MV-4-11 (cell line): ENCODE measurements at places on chromosomes 13 and 19.

DNA sequence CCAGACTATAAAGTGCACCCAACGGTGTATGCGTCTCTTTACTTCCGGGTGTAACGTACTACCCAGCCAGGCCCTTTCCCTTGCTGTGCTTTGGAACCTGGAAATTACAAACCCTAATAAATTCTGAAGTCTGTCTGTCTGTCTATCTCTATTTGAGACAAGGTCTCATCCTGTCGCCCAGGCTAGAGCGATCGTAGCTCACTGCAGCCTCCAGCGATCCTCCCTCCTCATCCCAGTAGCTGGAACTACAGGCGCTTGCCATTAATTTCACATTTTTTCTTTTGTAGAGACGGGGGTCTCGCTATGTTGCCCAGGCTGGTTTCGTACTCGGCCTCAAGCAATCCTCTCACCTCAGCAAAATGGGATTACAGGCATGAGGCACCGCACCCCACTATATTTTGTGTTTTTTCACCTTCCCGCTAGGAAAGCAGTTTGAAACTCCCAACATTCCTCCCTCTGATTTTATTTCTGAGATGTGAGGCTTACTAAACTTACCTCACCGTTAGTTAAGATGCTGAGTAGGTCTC, 469 bp upstream of the RNF6 start:
- no peak for DNase-seq

DNA sequence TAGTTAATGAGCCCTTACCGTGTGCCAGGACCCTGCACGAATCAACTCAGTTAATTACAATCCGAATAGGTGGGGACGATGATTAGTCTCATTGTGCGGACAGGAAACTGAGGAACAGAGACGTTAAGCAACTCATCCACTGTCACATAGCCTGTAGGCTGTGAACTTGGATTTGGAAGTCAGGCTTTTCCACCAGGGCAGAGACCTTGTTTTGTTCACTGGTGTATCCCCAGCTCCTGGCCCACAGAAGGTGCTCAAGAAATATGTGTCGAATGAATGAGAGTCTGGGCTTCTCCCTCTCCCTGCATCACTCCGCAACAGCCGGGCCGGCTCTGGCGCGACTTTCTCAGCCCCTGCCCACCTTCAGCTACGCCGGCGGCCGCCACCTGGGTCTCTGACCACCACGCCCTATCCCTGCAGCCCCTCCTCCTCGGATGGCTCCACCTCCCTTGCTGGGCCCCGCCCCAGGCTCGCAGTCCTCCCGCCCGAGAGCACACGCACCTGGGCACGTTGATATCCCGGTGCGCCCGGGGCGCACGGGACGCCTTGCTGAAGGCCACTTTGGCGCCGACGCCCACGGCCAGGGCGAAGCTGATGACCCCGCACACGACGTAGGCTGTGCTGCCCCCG, 1.3 kb downstream of the SHISA7 start:
- no peak for DNase-seq

DNA sequence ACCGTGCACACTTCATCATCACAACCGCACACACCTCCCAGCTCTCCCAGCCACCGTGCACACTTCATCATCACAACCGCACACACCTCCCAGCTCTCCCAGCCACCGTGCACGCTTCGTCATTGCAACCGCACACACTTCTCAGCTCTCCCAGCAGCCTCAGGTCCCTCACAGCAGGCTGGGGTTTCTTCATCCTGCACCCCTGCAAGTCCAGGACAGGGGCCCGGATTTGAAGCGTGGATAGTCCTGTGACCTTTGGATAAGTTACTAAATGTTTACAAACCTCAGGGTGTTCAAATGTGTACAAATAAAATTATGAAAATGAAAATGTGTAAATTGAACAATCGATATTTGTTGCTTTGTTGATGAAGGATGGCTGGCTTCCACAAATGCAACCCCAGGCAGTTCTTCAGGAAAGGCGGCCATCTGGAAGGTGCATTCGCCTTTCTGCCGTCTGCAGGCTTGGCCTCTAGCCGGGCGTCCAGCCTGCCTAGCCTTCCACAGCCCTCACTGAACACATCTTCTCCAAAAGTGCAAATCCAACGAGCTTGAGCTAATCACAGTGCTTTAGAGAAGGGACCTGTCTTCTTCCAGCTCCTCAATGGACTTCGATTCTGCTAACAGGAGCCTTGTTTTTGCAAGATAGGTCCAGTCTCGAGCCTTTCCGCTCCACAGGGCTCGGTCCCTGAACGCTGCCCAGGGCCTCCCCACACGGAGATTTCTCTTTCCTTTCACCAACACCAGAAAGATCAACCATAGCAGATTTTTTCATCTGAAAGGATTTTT, 74.2 kb downstream of the SPACA7 start:
- DNase-seq = no peak

DNA sequence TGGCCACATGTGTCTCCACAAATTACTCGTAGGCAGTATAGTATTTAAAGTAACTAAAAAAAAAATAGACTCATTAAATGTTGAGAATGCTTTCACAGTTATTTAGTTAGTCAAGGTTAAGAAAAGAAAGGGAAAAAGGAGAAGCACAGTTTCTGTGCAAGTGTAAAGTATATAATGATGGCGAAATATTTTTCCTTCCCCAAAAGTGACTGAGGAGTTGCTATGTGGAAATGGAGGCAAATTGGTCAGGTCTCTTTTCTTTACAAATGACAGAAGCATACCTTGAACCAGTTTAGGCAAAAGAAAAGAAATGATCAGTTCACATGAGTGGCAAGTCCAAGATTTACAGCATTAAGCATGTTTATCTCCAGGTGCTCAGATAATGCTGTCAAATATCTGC, 18.0 kb downstream of the CSNK1A1L start:
- DNase-seq = peak; percentile 42

DNA sequence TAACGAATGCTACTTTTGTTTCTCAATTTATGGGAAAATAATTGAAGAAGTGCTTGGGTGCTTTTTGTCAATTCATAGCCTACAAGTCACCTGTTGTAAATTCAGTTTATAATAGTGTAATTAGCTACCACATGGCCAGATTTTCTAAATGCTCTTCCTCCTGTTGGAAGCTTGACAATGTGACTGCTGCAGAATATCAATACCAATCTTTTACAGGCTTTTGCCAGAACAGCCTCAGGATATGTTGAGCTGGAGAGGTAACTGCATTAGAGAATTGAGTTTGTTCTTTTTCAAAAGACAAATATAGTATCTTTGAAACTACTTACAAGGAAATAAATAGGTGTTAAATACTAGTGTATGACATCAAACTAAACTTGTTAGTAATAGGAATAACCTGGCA, 277.8 kb downstream of the POU4F1 start:
- no peak for DNase-seq

DNA sequence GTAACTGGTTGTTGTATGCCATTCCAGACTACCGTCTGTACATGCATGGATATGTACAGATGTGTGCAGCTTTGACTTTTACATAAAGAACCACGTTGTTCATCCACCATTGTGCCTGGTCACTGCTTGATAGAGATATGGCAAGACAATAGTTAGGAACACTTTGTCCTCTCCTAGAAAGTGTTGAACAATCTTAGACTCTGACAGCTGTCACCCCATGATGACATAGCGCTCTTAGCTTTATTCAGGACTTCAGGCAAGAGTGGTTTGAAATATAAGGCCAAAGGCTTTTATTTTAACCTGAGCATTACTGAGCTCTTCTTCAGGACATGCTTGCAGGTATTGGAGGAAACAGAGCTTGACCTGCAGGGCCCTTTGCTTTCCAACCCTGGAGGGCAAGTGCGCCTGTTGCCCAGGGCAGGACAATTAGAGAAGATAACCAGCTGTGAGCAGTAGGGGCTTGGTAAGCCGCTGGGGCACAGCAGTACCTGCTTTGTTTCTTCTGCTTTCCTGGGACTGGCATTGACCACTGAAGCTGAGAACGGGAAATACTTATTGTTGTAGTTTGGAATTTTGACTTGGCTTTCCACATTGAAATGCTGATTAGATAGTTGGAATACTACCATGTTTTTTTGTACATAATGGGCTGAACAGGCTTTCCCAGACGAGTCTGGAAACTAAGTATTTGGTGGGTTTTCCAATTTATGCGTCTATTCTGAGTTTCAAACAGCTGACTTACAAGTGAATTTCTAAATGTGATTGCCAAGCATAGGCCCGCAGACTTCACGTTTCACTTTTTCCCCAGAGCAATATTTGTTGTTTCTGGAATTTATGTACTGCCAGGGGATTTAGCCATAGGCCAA, 51.1 kb downstream of the GARRE1 start:
- DNase-seq = no peak

DNA sequence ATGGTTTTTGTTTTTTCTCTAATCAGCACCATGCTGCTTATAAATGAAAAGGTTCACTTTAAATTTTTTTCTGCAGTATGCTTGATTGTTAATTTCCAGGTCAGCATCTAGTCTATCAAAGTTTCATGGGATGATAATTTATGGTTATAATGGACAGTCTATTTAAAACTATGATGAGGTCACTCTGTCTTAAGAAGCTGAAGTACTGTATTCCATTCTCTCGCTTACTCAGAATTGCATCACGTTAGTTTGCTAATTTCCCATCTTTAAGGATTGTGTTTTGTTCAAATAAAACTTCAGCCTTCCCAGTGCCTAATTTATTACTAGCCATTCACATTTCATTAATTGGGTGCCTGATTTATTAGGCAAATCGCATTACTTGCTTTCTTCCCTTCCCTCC, 94.3 kb downstream of the GPC6 start:
- no peak for DNase-seq

DNA sequence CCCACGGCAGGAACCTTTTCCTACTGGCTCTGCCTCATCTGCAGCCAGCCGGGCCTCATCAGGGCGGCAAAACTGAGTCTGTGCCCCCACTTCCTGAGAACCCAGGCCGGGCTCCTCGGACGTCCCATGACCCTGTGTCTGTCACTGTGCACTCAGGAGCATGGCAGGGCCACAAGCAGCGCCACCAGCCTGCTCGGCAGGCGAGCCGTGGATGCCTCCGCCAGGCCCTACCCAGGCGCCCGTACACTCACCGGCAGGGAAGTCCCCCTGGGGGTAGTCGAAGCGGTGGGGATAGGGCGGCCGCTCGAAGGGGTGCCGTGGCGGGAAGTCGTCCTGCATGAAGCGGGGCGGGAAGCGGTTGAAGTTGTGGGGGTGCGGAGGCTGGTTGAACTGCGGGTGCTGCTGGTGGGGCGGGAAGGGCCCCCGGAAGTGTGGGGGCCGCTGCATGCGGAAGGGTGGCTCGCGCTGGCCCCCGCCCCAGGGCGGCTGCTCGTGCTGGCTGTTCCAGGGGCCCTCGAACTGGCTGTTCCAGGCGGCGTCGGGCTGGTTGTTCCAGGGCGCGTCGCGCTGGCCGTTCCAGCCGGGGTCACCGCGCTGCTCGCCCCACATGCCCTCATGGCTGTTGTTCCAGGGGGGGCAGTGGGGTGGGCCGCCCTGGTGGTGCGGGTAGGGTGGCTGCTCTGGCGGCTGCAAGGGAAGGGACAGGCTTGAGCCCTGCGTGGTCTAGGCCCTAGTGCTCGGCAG, 17.1 kb downstream of the CHERP start:
- DNase-seq = no peak

- peak; percentile 65 for DNase-seq
Measured at GRCh38 chr19:55484593-55485438, at the start of gene NAT14. Gene NAT14 (plus strand): TSS chr19:55485188. CDS start chr19:55485709, 521 bp downstream.

DNA sequence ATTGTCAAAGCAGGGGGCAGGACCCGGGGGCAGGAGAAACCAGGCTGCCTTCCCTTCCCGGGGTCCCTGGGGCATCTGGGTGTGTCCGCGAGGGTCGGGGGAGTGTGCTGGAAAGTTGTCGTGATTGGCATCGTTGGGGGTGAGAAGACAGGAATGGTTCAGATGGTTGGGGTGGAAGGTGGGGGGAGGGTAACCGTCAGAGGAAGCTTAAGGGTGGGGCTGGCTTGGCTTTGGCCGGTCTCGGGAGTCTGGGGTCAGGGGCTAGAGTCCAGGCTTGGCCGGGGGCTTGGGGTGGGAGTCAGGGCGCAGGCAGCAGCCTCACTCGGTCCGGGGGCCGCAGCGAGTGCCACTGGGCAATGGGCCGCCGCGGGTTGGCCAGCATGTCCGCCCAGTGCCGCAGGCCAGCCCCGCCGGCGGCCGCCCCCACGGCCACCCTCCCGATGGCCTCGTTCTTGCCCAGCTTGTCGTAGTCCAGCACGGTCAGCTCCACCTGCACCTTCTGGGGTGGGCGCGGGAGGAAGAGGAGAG, 6.8 kb upstream of the DNAAF3 start:
- DNase-seq = no peak

GRCh38 chr19:38500450-38500849, 67.0 kb downstream of the RYR1 start:
- no peak for DNase-seq

DNA sequence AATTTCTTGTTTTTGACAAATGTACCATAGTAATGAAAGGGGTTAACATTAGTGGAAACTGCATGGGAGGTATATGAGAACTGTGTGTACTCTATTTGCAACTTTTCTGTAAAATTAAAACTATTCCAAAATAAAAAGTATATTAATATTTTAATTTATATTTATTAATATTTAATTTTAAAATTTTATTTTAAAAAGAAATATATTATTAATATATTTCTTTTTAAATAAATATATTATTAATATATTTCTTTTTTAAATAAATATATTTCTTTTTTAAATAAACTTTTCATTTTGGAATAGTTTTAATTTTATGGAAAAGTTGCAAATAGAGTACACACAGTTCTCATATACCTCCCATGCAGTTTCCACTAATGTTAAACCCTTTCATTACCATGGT, 101.1 kb upstream of the SLC7A1 start:
- DNase-seq = no peak

GRCh38 chr19:45159210-45159970, 1.4 kb downstream of the NKPD1 start:
- no peak for DNase-seq

DNA sequence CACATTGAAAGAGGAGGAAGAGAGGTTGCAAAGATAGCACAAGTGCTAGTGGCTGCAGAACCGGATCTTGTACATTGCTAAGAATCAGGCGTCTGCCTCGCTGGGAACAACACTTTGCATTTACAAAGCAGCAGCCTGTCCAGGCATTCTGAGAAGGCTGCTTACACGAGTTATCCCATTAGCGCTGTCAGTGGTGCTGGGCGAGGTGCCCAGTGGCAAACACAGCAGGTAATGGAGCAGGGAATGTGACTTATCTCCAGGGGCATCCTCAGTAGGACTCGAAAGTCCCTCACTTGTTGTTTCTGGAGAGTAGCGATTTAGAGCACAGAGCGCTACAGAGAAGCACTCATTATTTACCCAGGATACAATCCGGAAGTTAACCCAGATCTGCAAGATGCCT, 209.6 kb downstream of the OLFM4 start:
- no peak for DNase-seq

DNA sequence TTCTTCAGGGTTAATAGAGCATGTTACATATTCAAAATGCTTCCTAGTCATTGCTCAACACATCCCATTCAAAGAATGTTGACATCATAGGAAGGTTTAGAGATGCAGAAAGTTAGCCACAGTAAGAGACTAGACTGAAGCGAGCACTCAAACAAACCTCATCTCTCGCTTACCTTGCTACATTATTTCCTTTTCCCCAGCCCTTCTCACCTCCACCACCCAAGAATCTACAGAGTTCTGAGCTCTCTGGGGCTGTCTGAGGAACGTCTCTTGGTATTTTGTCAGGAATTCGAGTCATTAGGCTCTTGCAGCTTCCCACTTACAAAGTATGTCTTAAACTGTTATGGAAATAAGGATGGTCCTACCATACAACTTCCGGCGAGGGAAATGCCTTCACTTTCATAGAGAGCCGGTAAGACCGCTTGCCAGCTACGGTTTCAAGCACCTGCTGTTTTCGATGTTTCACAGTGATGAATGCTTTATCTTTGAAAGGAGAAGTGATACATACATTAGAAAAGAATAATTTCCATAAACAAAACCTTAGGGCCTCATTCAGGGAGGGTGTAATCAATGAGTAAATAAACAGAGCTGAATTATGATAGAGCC, 65.1 kb downstream of the FLT1 start:
- peak; percentile 64 for DNase-seq
